NCI-H774 (cell line): ENCODE measurements at places on chromosomes 11 and 22.

GRCh38 chr11:71453918-71454304 is 908 bp downstream of the NADSYN1 start:
- no peak for DNase-seq

GRCh38 chr22:41818596-41818995 is 14.3 kb upstream of the SREBF2 start:
- no peak for DNase-seq

GRCh38 chr11:61588728-61589191 is 7.9 kb upstream of the SYT7 start:
- DNase-seq: no peak

- no peak for DNase-seq
Measured at GRCh38 chr11:95793116-95793515, 2.8 kb downstream of the CEP57 start.

DNA sequence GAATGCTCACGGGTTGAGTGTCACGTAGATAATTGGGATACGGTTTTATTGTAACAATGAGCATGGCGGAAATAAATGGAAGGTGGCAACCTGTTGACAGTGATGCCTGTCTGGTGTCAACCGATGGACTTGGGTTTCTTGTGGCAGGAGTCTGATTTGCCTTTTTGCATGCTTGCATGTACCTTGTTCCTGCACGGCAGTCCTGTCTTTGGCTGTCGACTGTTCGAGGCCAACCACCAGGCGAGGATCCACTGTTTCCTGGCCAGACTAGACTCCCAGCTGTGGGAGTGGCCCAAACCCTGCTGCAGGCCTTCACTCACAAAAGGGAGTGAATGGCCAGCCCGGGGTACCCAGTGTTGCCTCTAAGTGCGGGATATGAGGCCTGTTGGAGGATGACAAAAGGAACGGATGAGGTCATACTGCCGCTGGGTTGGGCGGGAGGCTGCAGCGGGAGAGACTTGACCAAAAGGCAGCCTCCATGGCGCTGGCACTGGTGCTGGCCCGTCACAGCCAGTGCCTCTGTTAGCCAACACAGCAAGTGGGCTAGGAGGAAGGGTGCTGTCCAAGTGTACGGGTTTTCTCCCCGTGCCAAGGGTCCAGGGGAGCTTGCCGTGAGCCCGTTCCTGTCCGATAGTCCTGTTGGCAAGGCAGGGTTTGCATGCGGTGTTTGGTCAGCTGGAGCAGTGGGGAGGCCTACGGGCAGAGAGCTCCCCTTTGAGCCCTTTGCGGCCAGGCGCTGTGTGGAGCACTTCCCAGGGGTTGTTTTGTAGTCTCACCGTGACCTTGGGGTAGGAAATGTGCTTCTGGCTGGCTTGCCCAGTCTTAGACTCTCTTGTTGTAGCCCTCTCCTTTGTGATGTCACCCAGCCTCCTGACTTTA is 974 bp downstream of the DGCR8 start:
- peak; percentile 22 for DNase-seq

DNA sequence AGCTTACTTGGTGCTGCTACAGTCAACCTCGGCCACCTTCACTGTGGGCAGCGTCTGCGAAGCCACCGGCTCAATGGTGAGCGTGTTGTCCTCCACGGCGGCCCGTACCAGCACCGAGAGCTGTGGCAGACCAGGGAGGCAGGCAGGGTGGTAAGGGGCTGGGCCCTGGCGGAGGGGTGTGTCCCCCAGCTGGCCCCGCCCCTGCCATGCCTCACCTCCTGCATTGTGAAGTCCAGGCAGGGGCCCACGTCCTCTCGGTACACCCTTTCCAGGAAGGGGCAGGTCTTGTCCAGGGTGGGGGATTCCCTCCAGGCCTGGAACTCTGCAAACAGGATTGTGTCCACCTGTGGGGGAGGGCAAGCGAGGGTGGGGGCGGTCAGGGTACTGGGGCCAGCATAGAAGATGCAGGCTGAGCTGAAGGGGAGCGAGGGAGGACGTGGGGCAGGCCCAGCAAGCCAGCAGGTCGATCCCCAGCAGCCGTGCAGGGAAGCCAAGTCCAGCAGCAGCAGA is 12.8 kb downstream of the RAB3IL1 start:
- no peak for DNase-seq

- DNase-seq: no peak
Measured at GRCh38 chr11:105741488-105742020, 131.7 kb downstream of the GRIA4 start.

- no peak for DNase-seq
Measured at GRCh38 chr22:26646158-26646557, 11.2 kb upstream of the MIAT start.

- DNase-seq: no peak
Measured at GRCh38 chr22:47033648-47034000, 271.2 kb downstream of the TBC1D22A start.

DNA sequence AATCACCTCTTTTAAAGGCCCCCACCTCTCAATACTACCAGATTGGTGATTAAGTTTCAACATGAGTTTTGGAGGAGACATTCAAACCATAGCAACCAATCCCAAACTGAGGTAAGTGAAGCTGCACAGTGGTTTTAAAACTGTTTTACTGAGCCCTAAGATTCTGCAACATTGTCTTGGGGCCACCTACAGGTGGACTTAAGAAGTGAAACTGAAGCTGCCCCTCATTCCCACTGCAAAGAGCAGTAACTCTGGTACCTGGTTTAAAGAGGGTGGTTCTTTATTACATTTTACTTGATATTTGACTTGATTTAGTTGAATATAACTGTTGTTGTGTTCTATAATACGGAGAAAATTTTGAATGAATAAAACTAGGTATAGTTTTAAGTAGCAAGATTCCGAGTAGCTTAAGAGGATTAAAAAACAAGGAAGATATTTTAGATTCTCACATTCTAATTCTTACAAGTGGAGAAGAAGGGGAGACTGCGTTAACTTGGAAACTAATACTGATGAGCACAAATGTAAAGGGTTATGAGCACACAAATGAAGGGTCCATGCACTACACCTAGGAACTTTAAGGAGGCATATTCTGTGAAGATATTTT is 26.7 kb downstream of the SYT9 start:
- DNase-seq: no peak

DNA sequence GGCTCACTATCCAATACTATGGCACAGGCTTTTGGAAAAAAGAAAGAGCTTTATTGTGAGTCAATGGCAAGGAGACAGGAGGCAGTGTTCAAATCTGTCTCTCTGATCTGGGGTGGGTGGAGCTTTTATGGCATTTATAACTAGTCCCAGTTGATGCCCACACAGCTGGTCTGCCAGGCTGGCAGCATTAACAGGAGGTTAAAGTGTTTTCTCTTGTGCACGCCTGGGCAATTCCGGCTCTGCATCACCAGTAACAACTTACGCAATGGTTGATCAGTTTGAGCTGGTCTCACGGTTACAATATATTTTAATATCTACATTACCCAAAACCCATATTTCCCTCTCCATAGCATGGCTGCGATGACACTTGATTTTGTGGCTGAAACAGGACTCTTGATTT is 15.1 kb upstream of the SMIM38 start:
- DNase-seq: no peak

- no peak for DNase-seq
Measured at GRCh38 chr11:93567401-93567895, 24.3 kb upstream of the SMCO4 start.

- no peak for DNase-seq
Measured at GRCh38 chr22:39457556-39458443, 988 bp downstream of the MGAT3 start.

- no peak for DNase-seq
Measured at GRCh38 chr11:65554842-65555430, 3.2 kb downstream of the LTBP3 start.

GRCh38 chr11:106998116-106998915 is 20.0 kb downstream of the GUCY1A2 start:
- DNase-seq: no peak

GRCh38 chr11:107605061-107606006 is 14.4 kb downstream of the ELMOD1 start:
- no peak for DNase-seq

GRCh38 chr22:38513063-38513462 is 7.0 kb upstream of the DDX17 start:
- no peak for DNase-seq

DNA sequence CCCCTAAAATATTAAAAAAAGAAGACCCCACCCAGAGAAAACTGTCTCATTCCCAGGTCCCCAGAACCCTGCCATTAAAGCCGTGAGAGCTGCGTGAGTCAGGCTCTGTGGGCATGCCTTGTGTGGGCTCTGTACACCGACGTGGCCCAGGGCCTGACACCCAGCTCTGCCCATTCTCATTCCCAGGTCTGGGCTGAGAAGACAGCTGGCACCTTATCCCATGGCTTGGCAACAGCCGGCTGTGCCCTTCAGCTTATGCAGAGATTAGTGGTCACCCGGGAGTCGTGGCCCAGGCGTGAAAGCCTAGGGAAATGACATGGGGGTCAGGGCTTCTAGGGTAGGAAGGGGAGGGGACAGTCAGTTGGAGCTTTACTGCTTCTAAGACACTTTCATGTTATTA is 31.9 kb downstream of the OTOG start:
- DNase-seq: no peak

GRCh38 chr11:46659908-46660307 is 40.5 kb downstream of the ARHGAP1 start:
- no peak for DNase-seq

GRCh38 chr11:49316180-49316579 is 107.8 kb upstream of the FOLH1 start:
- DNase-seq: no peak

DNA sequence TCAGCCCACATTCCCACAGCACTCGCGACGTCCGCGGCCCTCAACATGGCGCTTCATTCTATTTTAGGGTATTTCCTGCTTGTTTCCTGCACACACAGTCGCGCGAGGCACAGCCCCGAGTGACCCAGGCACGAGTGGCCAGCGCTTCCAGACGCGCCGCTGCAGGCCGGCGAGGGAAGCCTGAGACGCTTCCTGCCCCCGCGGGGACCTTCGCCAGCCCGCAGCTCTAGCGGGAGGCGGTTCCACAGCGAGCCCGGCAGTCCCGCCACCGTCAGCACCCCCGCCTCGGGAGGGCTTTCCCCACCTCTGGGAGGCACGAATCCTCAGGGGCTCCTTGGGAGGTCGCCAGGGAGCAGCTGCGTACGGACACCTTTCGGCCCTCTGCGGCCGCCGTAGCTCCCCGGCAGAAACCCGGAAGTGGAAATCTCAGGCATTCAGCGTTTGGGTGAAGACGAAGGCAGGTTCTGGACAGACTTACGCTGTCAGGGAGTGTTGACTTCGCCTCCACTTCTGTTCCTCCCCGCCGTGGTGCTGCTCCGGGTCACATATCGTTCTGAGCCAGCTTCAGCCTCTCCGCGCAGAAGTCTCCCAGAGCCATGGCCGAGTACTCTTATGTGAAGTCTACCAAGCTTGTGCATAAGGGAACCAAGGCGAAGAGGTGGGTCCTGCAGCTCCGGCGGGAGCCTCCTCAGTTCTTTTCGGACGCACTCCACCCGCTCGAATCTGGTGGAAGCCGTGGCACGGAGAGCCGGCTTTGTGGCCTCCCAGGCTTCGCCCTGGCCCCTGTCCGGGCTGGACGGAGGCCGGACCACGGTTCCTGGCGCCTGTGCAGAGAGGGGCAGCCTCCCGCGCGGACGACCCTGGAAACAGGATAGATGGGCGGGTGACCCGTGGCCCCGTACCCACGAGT is 2925.9 kb upstream of the OR11H1 start:
- DNase-seq: no peak

- DNase-seq: no peak
Measured at GRCh38 chr22:48798281-48799226, 1029.1 kb downstream of the BRD1 start.

DNA sequence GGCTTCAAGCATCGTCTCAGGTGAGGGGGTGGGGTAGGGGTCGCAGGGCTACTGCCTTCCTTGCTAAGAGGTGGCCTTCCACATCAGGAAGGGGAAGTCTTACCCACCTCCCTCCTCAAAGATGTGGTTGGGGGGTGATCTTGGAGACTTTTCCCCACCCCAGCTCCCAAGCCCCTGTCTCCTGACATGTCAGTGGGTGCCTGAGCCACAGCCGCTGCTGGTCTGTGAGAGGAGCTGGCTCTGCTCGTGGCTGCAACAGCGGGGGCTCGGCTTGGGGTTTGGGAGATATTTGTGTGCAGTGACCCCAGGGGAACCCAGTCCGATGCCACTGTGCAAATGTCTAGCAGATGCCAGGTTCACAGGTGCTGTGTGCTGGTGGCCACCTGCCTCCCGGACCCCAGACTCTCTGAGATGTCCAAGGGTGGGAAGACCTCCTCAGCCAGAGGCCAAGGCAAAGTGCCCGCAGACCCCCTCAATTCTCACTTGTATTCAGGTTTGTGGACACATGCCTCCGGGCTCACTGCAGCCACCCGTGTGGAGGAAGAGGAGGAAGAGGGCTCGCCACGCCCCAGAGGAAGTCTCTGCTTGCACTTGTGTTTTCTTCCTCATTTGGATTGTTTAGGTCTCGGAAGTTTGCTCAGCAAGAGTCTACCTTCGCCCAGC is 1.9 kb downstream of the KCNQ1 start:
- no peak for DNase-seq

GRCh38 chr11:108620958-108621772 is 27.6 kb upstream of the EXPH5 start:
- DNase-seq: no peak

GRCh38 chr11:45512471-45513148 is 152.8 kb downstream of the CHST1 start:
- DNase-seq: peak; percentile 27

DNA sequence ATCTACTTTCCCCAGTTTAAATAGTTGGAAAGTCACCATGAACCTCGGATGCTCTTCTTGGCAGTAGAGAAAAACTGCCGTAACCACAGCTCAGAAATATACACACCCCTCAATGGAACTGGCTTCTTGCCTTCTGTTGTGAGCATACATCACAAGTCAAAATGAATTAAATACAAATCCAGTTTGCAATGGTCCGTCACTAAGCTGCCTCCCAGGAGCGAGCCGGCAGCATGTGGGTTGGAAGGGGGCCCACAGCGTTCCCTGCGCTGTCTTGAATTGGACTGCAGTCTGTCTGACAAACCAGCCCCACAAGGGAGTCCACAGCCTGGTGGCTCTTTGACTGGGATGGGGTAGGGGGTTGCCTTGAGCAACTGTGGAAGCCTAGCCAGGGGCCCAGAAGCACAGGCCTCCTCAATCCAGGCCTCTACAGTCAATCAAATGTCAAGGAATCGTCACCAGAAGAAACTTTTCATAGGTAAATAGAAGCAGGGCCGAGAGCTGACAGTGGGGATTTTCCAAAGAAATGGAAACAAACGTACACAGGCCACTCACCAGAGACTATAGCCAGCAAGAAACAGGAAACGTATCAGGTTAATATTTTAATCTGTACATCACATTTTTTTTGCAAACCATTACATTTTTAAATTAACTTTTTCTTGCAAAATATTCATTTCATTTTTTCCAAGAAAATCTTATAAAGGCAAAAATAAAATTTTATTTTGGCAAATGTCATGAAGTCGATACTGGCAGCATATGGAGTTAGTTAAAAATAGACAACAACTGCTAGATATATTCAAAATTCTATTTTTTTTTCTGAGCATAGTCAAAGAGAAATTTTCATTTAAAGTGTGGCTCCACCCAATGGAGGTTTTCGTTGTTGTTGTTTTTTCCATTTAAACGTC is 38.5 kb downstream of the C11orf58 start:
- no peak for DNase-seq
